ENCODE measurements at places on chromosomes 7 and 10.

GRCh38 chr7:80785276-80785675 lies 133.6 kb downstream of the SEMA3C start:
- DNase-seq = no peak

DNA sequence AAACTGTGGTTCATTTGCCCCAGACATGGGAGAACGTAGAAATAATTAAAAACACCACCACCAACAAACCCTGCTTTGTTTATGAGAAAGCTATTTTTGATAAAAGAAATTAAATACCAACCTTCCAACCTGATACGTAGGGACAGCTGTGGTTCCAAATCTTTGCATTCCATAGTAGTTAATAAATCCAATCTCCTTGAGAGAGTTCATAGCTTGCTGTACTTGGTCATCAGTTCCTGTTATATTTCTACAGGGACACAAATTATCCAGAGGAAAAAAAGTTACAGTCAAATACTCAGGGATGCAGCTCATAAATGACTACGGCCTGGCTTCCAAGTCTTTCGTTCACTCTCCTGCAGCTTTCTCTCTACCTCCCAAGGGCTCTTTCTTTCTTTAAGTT lies 41.1 kb downstream of the PUS7 start:
- DNase-seq = no peak

DNA sequence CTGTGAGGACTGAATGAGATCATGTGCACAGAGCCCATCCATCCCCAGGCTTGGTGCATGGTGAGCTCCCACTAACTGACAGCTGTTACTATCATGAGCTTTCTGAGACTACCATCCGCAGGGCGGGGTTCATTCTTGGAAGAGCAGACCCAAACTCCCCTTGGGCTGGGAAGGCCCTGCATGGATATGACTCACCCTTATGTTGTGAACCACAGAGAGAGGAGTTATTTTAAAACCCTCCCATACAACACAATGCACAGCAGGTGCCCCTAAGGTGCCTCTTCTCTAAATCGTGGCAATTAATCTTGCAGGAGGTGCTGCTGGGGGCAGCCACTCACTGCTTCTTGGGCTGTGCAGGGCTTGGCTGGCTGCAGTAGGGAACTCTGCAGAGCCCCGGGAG lies 219.1 kb downstream of the GFRA1 start:
- no peak for DNase-seq

- DNase-seq = no peak
These were observed 391.7 kb upstream of the KLF6 start for GRCh38 chr10:4176500-4177281.

- DNase-seq = no peak
These were observed 48.7 kb downstream of the TPK1 start for GRCh38 chr7:144787127-144787526.

- DNase-seq = peak; percentile 10
These were observed 1.5 kb downstream of the TRIL start for GRCh38 chr7:28956608-28957063.

GRCh38 chr7:106282852-106283251 lies 1.9 kb downstream of the NAMPT start:
- no peak for DNase-seq

- DNase-seq = no peak
These were observed 233.2 kb downstream of the RPS24 start for GRCh38 chr10:78266741-78267469.

DNA sequence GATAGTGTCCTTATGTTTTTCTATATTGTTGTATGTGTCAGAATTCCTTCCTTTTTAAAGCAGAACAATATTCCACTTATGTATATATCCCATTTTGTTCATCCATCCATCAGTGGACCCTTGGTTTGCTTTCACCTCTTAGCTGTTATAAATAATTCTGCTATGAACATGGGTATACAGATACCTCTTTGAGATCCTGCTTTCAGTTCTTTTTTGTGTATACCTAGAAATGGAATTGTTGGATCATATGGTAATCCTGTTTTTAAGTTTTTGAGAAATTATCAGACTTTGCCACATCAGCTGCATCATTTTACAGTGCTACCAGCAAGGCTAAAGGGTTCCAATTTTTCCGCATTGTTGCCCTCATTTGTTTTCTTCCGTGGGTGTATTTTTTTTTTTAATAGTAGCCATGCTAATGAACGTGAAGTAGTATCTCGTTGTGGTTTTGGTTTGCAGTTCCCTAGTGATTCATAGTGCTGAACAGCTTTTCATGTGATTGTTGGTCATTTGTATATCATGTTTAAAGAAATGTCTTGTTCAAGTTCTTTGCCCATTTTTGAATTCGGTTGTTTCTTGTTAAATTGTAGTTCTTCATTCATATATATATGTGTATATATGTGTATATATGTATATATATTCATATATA lies 87.8 kb downstream of the LCOR start:
- no peak for DNase-seq

DNA sequence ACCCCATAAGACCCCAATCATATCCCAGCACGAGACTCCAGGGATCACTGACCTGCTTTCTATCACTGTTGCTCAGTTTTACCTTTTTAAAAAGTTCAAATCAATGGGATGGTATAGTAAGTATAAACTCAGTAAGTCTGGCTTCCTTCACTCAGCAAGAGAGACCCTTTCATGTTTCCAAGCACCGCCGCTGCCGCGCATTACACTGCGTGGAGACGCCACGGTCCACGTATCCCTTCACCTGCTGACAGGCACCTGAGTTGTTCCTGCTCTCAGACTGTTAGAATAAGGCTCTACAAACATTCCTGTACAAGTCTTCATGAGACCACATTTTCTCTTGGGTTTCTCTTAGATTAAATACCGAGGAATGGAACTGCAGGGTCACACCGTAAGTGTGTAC lies 28.3 kb downstream of the MAD1L1 start:
- DNase-seq = no peak

- no peak for DNase-seq
These were observed 23.9 kb downstream of the NUDCD3 start for GRCh38 chr7:44466300-44467216.

DNA sequence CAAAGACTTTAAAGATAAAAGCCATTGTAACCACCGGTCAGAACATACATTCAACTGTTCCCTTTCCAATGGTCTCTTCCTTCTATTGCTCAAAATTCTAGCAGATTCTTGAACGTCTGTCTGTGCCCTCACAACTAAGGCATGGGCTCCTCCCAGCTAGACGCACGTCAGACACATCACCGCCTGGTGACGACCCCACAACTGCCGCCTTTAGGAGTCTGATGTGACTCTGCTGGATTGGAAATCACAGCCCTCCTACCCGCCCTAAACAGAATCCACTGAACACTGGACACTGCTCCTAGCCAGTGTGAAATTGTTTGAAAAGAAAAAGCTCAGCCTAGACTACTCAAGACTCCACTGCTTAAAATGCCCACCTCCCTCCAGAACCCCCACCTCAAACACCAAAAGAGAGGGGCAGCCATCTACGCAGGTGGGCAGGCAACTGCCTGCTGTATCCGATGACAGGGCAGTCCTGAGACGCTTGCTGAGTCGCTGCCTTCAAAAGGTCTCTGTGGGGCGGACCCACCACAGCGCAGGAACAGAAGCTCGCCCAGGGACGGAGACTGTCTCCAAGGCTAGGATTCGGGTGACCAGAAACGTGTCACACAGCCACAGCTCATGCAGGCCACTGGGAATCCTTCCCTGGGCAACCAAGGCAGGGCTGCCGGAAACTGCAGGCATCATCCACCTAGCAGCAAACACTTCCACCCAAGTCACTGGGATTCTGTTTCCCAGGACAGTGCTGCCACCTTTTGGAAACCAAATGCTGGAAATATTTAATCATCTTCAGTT lies 34.7 kb downstream of the GSDME start:
- no peak for DNase-seq

Data from CD4-positive, alpha-beta T cell treated with Interleukin-10 for 1 hour (primary cell).